COLO829 (cell line): ENCODE measurements at places on chromosomes 11 and 22.

GRCh38 chr11:129785383-129786111 lies 30.1 kb upstream of the TMEM45B start:
- DNase-seq, result no peak

DNA sequence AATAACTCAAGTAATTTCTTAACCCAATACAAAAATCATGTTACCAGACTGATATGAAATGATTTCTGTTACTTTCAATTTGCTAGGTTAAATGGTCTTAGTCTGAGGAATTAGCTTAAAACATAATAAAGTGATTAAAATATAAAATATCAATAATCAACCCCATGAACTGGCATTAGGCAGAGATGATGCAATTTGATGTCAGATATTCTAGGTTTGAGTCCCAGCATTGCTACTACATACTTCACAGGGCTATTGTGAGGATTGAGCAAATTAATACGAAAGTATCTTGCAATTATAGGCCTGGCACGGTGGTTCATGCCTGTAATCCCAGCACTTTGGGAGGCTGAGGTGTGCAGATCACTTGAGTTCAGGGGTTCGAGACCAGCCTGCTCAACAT lies 66.5 kb downstream of the PICALM start:
- no peak for DNase-seq

GRCh38 chr22:33654173-33654895 lies 265.9 kb downstream of the LARGE1 start:
- DNase-seq, result no peak

- no peak for DNase-seq
Measured at GRCh38 chr22:46560696-46561295, 23.4 kb upstream of the CELSR1 start.

DNA sequence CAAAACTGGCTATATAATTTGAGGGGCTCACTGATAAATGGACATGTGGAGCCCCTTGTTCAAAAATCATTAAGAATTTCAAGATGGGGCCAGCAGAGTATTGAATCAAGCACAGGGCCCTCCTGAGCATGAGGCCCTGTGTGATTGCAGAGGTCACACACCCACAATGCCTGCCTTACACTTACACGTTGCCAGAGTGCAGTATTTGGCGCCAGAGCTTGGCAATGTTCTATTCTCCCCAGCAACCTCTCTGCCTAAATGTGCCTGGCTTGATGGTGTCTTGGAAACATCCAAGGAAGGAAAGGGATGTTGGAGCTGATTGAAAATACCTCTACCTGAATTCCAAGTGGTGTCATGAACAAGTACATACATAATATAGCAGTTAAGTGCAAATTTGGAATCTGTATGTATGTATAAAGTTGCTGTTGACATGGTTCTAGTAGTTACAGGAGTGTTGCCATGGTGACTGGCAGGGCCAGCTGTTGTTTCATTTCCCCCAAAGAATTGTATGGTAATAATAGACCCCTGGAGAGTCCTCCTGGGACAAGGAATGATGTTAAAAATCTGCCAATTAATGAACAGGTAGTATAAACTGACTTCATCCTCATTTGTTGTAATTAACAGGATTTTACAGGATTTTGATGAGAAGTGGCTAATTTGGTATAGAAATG lies 205.7 kb upstream of the NAV2 start:
- DNase-seq, result no peak

DNA sequence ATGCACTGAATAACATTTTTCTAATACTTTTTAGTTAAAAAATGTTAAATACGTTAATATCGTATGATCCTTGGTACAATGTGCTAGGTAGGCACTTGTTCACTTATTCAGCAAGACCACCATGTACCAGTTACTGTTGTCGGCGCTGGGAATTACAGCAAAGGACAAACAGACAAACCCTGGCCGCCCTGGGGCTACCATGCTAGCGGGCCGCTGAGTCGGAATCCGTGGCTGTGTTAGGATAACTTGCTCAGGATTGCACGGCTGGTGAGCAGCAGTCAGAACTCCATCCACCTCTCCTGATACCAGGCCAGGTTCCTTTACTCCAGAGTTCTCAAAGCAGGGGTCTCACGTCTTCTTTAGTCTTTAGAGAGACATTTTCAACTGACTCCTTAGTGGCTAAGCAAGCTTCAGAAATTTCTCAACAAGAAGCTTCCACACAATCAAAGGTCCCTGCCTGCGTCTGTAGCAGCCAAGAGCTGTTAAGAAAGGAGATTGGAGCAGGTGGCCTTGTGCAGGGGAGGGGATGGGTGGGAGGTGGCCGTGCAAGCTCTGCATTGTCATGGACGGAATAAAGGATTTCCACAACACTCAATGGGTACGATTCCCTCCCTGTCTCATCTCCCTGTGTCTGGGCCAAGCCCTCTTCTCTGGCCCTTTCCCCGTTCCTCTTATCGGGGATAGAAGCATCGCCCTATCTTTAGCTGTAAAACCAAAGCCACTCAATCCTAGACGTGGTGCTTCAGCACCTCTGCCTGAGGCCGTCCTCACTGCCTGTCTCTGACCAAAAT lies 39.8 kb upstream of the NNMT start:
- DNase-seq, result no peak

GRCh38 chr22:48944433-48944750 lies 883.3 kb downstream of the BRD1 start:
- DNase-seq, result no peak

GRCh38 chr11:46896719-46897406 lies 21.5 kb downstream of the LRP4 start:
- peak; percentile 58 for DNase-seq

DNA sequence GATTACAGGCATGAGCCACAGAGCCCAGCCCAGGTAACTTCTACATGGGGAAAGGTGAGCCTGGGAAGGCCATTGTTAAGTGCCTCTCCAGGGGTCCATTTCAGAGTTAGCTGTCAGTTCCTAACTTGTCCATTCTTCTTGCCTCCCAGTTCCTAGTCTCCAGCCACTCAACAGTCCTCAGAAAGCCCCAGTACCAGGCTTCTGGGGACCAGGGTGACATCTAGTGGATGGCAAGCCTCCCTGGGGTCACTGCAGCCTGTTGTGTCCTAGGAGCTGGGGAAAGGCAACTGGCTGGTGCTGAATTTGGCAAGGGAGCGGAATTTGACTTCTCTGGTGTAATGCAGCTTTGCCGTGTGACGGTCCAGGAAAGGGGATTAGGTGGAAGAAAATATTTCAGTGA lies 2.1 kb downstream of the LGALS12 start:
- no peak for DNase-seq

DNA sequence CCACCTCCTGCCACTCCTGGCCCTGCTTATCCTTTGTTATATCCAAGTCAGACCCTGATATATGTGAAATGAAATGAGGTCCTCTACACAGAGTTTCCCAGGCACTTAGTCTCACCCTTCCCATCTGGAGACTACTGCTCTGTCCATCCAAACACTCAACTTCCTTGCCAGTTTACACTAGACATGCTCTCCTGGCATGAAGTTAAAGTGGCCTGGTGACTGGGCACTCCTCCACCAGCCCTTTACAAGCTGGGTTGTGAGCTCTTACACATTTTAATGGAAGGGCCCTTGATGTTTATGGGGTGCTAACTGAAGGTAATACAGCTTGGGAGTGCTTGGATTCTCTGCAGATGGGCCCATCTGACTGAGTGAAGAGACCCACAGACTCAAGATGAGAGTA lies 216.1 kb upstream of the NARS2 start:
- DNase-seq, result no peak

- DNase-seq, result no peak
Measured at GRCh38 chr11:11975201-11976092, 33.0 kb downstream of the DKK3 start.

- no peak for DNase-seq
Measured at GRCh38 chr11:95499516-95500135, 268.6 kb upstream of the SESN3 start.

DNA sequence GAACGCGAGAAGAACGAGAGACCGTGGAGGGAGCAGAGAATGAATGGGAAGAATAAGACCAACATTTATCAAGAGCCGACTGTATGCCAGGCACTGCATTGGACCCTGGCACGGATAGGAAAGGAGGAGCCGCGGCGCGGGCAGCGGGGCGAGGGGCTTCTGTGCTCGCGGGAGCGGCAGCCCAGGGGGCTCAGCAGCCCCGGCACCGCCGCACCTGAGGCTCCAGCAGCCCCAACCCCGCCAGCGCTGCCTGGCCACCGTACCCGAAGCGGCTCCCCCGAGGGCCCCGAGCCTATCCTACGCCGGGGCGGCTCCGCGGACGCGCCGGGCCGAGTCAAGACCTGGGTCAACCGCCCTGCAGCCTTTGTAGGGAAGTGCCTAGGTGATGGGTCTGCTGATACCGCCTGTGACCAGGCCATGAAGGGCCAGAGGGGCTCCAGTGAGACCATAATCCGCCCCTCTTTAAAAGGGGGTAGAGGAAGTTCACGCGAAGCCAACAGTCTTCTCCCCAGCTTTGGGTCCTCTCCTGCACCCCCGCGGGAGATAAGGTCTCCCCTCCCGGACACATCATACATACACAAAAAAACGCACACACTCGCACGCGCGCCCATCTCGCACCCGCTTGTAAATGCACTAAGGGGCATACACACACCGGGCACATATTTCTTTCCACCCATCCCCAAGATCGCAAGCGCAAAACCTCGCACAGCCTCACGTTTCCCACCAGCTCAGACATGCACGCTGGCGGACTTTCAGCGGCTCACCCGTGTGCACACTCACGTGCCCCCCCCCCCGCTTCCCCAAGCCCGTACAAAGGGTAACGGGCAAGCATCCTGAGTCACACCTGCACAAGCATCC lies 935 bp upstream of the RTN4RL2 start:
- DNase-seq, result no peak

DNA sequence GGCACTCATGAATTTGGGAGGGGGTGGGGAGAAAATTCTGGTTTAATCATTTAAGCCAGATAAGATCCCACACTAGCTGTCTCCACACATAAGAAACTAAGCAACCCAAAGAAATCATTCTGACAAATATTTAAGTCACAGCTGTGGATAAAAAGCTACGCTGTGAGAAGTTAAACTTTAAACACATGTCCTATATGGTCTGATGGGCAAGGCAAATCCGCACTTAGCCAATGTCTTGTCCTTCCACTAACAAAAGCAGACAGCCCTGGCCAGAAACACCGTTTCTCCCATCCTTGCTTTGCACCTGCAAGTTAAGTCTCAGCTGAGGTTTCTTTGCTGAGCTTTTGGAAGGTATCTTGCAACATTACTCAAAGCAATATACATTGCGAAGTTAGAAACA lies 68.0 kb downstream of the ETS1 start:
- no peak for DNase-seq
